PC-9 (cell line): ENCODE measurements at places on chromosomes 6 and 20. TPM values are rescaled to one million over a fixed set of nuclear protein-coding genes. Genes with fewer than 3 reads are reported as not detected.

DNA sequence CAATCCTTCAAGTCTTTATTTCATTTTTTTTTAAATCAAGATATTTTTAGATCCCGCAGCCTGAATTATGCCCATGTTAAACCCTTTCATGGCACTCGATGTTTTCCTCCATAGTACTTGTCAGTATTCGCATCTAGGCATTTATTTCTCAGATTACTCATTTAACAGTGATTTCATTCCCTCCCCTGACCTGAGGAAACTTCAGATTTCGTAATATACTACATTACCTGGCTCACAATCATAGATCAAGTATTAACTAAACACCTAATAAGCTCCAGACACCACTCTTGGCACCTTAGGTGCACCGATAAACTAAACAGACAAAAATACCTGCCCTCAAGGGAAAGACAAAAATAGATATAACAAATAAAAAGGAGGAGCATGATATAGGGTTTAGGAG lies 413.2 kb upstream of the GJE1 start:
- no peak overlapping the region for H3K4me3 ChIP-seq
- DNase-seq = no peak
- no peaks in the 10 kb centered on the region for H3K4me1 ChIP-seq

GRCh38 chr6:109019911-109020310 lies 74.7 kb downstream of the SESN1 start:
- no peak for DNase-seq
- no peaks in the 10 kb centered on the region for H3K27me3 ChIP-seq
- no peak overlapping the region for H3K27ac ChIP-seq
- H3K4me1 ChIP-seq = no peaks in the 10 kb centered on the region

POM121L2 gene
- 0.26 TPM in 1 of 2 replicates, not detected in the other for total RNA-seq

FAM209B gene
- total RNA-seq = not detected in 2 replicates

DNA sequence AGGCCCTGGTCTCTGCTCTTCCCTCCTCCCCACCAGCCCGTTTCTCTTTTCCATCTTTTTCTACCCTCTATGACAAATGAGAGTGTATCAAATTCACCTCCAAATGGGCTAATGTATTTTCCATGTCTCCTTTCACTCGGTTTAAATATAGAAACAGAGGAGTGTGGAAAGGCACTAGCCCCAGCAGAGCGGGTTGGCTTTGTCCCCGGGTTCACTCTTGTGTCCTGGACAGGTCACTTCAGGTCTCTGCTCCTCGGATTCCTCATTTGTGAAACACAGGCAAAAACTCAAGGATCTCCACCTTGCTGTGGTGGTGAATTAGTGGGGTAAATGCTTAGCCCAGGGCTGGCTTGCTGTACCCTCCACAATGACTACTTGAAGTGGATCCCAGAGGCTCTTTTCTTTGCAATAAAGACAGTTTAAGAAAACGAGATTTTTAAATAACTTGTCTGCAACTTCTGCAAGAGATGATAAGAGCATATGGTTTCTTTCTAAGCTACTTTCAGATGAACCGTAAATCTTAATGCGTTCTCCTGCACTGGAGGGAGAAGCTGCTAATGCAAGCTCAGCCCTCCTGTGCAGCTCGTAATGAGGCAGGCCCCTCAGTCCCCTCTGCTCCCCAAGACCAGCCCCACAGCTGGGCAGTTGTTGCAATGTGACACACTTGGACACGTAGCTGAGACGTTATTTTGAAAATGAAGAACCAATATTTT lies 292.9 kb downstream of the THBS2 start:
- H3K27ac ChIP-seq = no peak overlapping the region
- DNase-seq = no peak
- H3K4me3 ChIP-seq = no peak overlapping the region
- H3K4me1 ChIP-seq = no peaks in the 10 kb centered on the region

RSPH9 gene
- not detected in 2 replicates for total RNA-seq

- H3K4me3 ChIP-seq = no peak overlapping the region
- H3K27me3 ChIP-seq = peaks cover 79% of the 10 kb centered on the region
- no peaks in the 10 kb centered on the region for H3K4me1 ChIP-seq
- no peak for DNase-seq
- no peak overlapping the region for H3K27ac ChIP-seq
Observed at GRCh38 chr20:46253391-46253790, 54.9 kb downstream of the CDH22 start.

IL17A gene
- total RNA-seq = not detected in 2 replicates

TP53RK gene
- total RNA-seq = 9.9 and 10.4 TPM in 2 replicates

EYA4 gene
- total RNA-seq = 9.8 and 10.6 TPM in 2 replicates
